ENCODE measurements at places on chromosomes 13 and 19.
A peak's percentile ranks its signal among the peaks of the same experiment; 100 is the strongest.

DNA sequence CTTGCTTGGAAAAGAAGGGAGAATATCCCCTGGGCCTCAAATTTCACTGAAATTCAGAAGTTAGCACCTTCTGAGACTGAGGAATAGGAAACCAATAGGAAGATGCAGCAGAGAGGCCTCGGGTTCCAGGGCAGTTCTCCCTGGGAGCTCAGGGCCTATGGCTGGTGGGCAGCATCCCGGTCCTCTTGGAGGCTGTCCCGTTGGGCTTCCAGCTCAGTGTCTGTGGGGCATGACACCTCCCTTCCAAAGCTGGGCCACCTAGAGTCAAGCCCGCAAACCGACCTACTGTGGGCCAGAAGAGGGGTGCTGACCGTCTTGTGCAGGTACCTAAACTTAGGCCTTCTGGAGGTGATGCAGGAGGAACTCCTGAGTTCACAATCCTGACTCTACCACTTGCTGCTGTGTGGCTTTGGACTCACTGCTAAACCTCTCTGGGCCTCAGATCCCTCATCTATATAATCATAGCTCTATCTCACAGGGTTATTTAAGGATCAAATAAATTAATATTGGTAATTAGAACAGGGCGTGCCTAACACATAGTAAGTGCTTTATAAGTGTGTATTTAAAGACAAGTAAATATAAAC is 17.1 kb downstream of the SIAH3 start:
- no peak for DNase-seq

GRCh38 chr19:37468961-37469777 is at the start of gene ZNF570:
TSS of gene ZNF570 (plus strand) at chr19:37469356. CDS start at chr19:37470355, 999 bp downstream.
- DNase-seq, result peak; percentile 78

DNA sequence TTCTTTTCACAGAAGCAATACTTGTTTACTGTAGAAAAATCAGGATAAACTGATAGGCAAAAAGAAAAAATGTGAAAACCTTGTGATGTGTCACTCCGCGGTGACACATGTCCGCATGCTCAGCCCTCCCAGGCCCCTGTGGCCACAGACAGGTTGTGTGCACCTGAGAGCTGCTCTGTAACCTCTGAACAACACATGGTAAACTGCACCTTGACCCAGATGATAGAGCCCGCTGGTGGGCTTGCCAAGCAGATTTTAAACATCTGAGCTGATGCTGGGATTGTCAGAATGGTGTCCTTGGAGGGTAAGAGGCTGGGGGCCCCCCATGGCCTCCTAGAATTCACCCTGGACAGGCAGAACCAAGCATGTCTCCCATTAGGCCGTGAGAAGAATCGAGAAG is 33.8 kb downstream of the DHRS12 start:
- DNase-seq, result no peak

DNA sequence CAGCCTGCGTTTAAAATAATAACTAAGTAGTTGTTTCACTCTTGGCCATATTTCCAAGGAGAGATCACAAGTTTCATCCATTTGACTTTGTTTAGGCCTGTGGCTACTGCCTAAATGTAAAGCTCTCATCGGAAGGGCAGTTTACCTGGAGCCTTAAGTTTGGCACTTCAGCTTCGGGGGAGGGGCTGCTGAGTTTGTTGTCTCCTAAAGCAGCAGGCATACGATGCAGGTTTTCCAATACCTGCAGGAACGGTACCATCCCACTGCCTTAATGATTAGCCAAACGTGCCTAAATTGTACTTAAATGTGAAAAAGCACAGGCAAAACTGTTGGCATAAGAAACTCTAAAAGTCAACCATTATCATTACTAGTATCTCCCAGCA is 63.1 kb downstream of the CRYL1 start:
- DNase-seq, result no peak

GRCh38 chr13:51849145-51850101 is 4.4 kb upstream of the TMEM272 start:
- no peak for DNase-seq

DNA sequence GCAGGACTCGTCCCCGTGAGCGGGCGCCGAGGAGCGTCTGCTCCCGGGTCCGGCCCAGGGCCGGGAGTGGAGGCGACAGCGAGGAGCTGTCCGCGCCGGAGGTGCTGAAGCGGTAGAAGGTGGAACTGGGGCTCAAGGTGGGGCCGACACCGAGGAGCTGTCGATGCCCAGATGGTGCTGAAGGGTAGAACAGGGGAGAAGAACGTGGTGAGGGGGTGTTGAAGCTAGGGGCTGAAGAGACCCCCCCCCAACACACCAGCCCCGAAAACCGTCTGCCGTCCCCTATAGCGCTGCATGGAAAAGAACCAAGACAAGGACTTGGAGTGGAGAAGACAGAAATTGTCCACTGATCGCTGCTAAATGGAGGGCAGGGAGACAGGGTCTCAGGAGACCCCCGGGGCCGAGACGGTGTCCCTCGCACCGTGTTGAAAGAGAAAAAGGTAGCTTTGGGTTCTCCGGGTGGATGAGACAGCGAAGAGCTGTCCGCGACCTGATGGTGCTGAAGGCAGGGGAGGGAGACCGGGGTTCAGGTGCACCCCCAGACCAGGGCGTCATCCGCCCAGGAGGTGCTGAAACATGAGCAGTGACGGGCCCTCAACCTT is 7.1 kb upstream of the PDE4C start:
- peak; percentile 24 for DNase-seq

DNA sequence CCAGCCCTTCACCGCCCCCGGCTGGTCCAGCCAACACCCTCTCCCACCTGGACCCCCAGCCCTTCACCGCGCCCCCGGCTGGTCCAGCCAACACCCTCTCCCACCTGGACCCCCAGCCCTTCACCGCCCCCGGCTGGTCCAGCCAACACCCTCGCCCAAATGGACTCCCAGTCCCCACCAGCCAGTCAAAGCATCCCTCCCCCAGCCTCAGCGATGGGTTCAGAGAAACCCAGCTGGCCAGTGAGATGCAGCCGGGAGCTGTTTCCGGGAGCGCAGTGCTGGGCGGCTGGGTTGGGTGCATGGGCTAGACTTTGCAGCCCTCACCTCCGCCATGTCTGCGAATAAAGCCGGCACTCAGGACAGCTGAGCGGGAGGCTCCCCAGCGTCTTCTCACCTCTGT is 6.5 kb upstream of the CDC34 start:
- DNase-seq, result no peak

GRCh38 chr13:112967686-112968379 is 1.2 kb upstream of the MCF2L start:
- DNase-seq, result no peak

DNA sequence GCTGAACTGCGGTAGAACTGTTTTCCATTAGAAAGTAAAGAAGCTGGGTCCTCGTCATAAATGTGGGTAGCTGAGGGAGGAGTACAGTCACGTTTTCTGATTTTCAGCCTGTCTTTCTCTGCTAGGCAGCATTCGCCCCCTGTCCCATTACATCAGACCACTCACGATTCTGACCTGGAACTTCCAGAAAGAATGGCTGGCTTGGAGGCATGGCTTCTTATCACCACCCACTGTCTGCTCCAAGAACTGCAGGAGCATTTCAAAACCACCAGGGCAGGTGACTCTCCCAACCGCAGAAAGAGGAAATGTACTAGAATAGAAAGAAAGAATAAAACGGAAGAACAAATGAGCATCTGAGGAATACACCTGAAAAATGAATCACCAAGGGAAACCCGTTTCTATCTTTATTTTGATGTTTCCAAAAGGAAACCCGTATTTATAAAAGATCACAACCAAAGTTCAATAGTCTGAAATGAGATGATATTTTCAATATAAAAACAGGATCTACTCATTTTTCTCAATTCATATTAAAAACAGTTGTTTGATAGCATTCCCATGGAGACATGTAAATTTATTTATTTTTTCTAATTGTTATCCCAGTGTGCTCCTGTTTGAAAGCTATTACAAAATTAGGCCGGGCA is 22.1 kb upstream of the POMP start:
- DNase-seq, result no peak

DNA sequence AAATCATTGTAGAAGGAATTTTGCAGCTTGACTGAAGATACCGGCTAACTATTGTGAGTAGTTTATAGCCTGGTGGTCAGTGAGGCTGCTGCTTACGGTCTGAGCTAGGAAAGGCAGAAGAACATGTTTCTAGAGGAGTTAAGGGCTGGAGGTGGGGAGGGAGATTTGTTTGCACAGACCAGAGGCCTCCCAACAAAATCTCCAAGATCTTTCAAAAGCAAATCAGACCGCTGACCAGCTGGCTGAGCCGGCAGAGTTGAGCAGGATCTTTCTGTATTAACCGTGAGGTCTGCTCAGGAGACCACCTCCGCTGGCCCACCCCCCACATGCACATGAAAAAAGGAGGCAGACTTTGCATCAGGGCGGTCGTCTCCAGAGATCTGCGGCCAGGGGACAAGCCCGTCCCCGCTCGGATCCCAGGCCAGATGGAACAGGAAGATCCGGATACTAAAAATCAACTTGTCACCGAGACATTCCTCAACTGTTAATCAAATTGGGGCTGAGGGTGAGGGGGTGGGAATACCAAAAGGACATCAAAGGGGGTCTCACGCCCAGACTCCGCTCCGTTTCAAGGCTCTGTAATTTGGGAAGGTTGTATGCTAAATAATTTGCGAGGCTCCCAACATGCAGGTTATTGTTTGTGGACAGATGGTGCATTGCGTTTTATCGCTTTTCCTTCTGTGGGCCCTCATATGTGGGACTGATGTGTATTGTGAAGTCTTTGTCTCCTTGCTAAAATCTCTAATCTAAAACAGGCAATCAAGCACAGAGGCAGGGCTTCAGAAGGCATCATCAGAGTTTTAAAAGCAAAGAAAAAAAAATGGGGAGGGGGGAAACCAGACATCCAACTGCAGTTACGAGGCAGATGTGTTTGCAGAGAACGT is 319.0 kb downstream of the ZNF536 start:
- no peak for DNase-seq

DNA sequence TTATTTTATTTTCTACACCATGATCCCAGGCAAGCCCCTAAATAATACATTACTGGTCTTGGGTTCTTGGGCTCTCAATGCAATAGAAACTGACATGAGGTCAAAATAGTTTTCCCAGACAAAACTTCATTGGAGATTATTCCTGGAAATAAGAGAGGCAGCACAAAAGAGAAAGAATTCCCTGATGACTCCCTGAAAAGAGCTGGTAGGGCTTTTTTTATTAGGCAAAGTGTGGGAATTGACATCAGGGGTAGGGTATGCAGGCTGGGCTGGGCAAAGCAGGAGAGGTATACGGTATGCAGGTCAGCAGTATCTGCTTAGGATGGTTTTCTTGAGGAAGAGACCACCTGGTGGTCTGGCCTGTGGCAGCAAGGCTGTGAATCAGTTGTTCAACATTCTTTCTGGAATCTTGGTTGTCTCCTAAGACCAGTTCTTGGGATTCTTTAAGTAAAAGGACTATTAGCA is 9.3 kb upstream of the IGFL3 start:
- no peak for DNase-seq

DNA sequence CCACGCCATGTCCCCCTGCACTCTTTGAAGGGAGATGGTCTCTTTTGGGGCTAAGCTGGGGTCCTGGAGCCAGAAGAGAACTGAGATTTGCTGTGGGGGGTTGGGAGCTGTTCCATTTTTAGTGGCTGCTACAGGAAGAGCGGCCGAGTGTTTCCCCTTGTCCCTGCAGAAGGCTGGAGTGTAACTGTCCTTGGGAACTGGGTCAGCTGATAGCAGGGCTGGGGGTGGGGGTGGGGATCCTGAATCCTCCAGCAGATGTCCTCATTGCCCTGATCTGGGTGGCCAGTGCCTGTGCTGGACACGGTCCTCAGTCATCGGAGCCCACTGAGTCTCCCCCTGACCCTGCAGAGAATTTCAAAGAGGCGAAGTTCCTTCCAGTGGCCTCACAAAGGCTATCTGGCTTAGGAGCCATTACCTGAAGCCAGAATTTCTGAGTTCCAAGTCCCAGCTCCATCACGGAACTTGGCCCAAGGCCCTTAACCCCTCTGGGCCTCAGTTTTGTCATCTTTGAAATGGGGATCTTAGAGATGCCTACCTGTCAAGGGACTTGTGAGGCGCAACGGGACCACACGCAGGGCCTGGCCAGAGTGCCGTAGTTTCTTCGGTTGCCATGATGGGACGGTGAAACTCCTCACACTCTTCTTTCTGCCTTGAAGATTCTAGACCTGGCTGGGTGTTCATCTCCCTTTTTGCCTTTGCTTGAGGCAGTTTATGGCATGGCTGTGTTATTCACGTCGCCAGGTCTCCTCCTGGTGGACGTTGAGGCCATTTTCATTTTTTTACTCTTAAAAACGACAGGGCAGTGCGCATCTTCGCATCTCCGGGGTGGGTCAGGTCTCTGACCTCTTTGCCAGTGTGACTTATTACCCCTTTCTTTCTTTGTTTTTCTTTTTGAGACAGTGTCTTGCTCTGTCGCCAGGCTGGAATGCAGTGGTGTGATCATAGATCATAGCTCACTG is 51.9 kb downstream of the DNM2 start:
- DNase-seq, result no peak

GRCh38 chr19:43997631-43998290 is 5.0 kb upstream of the ZNF230 start:
- no peak for DNase-seq

- DNase-seq, result no peak
Observed at GRCh38 chr19:50836543-50837195, 3.3 kb upstream of the KLK15 start.

DNA sequence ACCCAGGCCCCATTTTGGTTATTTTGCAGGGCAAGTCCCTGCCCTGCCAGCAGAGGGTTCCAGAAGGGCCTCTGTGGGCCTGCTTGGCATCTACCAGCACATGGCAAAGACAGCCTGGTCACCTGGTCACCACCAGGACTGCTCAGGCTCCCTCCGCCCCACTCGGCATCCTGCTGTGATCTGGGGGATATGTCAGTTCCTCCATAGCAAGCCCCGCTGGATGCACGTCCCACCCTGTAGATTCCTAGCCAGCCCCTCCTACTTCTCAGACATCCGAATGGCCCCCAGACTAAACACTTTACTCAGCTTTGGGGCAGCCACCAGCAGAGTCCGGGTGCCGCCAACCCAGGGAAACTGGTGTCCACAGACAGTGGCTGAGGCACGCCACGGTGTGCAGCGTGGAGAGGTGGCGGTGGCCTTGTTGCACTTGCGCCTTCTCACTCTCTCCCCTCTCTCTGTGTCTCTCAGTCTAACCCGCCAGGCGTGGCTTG is 31.8 kb upstream of the USE1 start:
- no peak for DNase-seq
